Esophagus squamous epithelium (tissue), 5 donors: ENCODE measurements at places on chromosomes 1 and 21.

- H3K4me1 ChIP-seq, result peaks cover 20% of the 10 kb centered on the region
- no peaks in the 10 kb centered on the region for H3K36me3 ChIP-seq
- no peak overlapping the region for H3K4me3 ChIP-seq
- H3K27me3 ChIP-seq, result no peaks in the 10 kb centered on the region
These were observed 119.7 kb downstream of the PSMG1 start for GRCh38 chr21:39063517-39063916.

GRCh38 chr1:45355683-45356082, 15.4 kb upstream of the MUTYH start:
- H3K27me3 ChIP-seq, result no peaks in the 10 kb centered on the region
- H3K4me3 ChIP-seq, result no peak overlapping the region
- H3K4me1 ChIP-seq, result peaks cover 36% of the 10 kb centered on the region
- H3K36me3 ChIP-seq, result peaks cover 15% of the 10 kb centered on the region

- no peak for DNase-seq
- H3K4me3 ChIP-seq, result no peak overlapping the region
- no peaks in the 10 kb centered on the region for H3K27me3 ChIP-seq
- H3K36me3 ChIP-seq, result no peaks in the 10 kb centered on the region
- H3K4me1 ChIP-seq, result no peaks in the 10 kb centered on the region
These were observed 42.4 kb downstream of the DAB1 start for GRCh38 chr1:57381426-57381825.

- H3K27ac ChIP-seq, result no peak overlapping the region
- DNase-seq, result no peak
- no peaks in the 10 kb centered on the region for H3K27me3 ChIP-seq
- no peaks in the 10 kb centered on the region for H3K36me3 ChIP-seq
- no peaks in the 10 kb centered on the region for H3K4me1 ChIP-seq
- H3K4me3 ChIP-seq, result no peak overlapping the region
These were observed 16.7 kb downstream of the COL8A2 start for GRCh38 chr1:36108314-36108713.

DNA sequence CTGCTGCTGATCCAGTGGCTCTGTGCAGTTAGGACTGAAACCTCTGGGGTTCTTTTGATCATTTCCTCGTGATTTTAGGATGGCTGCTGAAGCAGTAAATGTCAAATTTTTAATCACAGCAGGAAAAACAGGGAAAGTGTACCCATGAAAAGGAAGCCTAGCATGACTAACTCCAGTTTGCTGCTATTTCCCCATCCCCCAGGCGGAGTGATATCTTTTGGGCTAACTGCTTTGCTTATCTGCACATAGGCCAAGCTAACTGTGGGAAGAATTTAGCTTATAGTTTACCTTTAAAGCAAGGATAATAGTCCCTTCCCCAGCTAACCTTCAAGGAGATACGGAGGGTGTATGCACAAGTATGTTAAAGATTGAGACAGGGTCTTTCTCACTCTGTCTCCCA, 149.8 kb upstream of the TNR start:
- H3K4me3 ChIP-seq, result no peak overlapping the region
- H3K4me1 ChIP-seq, result no peaks in the 10 kb centered on the region
- no peaks in the 10 kb centered on the region for H3K27me3 ChIP-seq

DNA sequence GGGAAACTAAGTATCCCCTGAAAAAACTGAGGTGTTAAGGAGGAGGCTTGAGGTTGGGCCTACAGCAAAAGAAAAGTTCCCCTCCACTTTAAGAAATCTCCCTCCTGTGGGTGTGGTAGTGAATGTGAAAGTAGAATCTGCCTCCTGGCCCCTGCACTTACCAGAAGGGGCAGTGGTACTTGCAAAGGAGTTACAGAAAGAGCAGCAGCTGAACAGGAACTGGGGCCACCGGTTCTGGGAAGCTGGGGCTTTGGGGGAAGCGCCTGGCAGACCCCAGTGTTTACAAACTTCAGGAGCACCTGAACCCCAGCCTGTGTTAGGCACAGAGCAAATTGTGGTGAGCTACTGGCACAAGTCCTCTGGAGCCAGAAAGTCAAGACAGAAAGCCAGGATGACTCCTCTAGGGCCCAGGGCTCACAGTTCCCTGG, 250.2 kb upstream of the FGGY start:
- no peak overlapping the region for H3K4me3 ChIP-seq
- H3K27me3 ChIP-seq, result no peaks in the 10 kb centered on the region
- no peak overlapping the region for H3K27ac ChIP-seq
- peaks cover 7% of the 10 kb centered on the region for H3K4me1 ChIP-seq
- no peak for DNase-seq

DNA sequence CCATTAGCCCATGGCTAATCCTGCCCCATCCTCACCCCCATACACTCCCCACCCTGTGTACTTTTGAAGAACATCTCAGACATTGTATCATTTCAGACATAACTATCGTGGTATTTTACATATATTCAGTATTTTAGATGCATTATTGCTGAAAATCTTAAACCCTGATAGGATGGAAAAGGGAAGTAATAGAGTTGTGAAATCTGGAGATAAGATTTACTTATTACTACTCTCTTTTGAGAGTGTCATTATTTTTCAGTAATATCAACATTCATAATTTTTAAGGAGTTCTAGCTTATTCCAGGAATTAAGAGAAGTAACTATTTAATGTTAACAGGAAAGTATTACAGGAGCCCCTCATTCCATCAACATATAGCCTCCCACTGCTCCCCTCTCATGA, 34.4 kb downstream of the ADCY10 start:
- H3K36me3 ChIP-seq, result no peaks in the 10 kb centered on the region
- no peak overlapping the region for H3K4me3 ChIP-seq
- DNase-seq, result no peak
- no peaks in the 10 kb centered on the region for H3K4me1 ChIP-seq

GRCh38 chr1:214658785-214659184, 55.8 kb downstream of the CENPF start:
- no peak overlapping the region for H3K27ac ChIP-seq
- no peak for DNase-seq
- H3K4me1 ChIP-seq, result no peaks in the 10 kb centered on the region

DNA sequence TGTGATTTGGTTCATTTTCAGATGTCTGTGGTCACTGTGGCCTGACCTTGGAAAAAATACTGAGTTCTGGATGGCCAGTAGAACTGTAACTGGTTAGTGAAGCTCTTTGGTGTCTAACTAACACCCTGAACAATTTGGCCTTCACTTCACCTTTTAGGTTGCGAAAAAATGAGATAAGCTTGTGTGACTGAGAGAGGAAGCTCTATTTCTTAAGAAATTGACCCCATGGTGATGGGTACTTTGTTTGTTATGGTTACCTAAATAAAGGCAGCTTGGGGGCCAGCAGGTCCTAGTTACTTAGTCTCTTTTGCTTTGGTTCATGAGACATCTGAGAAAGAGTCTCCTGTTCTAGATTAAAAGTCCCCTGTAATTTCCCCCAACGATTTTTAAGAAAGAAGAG, 181.6 kb downstream of the ZNF326 start:
- H3K4me1 ChIP-seq, result no peaks in the 10 kb centered on the region
- no peak for DNase-seq
- H3K27ac ChIP-seq, result no peak overlapping the region
- no peak overlapping the region for H3K4me3 ChIP-seq
- H3K27me3 ChIP-seq, result no peaks in the 10 kb centered on the region
- H3K36me3 ChIP-seq, result no peaks in the 10 kb centered on the region

DNA sequence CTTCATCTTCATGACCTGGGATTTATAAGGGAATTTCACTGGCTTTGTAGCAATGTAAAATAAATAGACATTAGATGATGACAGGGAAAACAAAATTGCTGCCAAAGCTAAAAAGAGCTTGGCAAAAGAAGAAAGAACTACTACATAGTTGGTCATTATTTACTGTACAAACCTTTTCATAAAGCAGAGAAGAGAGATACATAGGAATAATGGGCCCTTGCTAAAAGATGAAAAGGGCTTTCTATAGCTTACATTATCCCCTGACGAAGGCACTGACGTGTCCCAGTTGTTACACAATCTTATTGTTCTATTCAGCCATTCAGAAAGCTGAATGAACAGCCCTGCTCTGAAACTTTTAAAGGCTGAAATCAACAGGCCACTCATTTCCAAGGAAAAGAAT, 57.1 kb downstream of the ZC3H11B start:
- H3K4me1 ChIP-seq, result no peaks in the 10 kb centered on the region
- H3K27me3 ChIP-seq, result no peaks in the 10 kb centered on the region
- no peak for DNase-seq
- H3K4me3 ChIP-seq, result no peak overlapping the region
- no peaks in the 10 kb centered on the region for H3K36me3 ChIP-seq

GRCh38 chr1:114502080-114502479, 8.9 kb downstream of the TRIM33 start:
- H3K4me3 ChIP-seq, result no peak overlapping the region
- H3K27me3 ChIP-seq, result no peaks in the 10 kb centered on the region
- no peak overlapping the region for H3K27ac ChIP-seq
- peaks cover 44% of the 10 kb centered on the region for H3K4me1 ChIP-seq
- no peaks in the 10 kb centered on the region for H3K36me3 ChIP-seq

DNA sequence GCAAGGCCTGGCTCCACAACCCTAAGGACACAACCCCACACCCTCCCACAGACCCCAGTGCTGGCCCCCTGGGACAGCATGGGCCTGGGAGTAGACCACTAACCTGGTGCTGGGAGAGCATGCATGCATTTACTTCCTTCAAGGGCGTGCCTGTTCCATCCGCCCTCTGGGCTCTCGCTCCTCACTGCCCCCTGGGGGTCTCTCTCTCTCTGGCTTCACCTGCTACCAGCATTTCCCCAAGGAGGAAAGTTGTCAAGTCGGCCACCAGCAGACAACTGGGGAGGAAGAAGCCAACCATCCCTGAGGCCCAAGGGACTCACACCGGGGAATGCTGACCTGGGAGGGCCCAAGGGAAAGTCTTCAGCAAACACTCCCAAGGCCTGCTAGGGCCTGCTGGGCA, 6.5 kb downstream of the LRP8 start:
- H3K4me1 ChIP-seq, result peaks cover 6% of the 10 kb centered on the region
- H3K36me3 ChIP-seq, result no peaks in the 10 kb centered on the region
- no peaks in the 10 kb centered on the region for H3K27me3 ChIP-seq
- H3K27ac ChIP-seq, result no peak overlapping the region
- no peak for DNase-seq
- H3K4me3 ChIP-seq, result no peak overlapping the region

GRCh38 chr21:15444118-15444960, 285.4 kb upstream of the USP25 start:
- no peaks in the 10 kb centered on the region for H3K27me3 ChIP-seq
- peaks cover 15% of the 10 kb centered on the region for H3K4me1 ChIP-seq
- H3K4me3 ChIP-seq, result no peak overlapping the region
- DNase-seq, result no peak
- no peaks in the 10 kb centered on the region for H3K36me3 ChIP-seq
- H3K27ac ChIP-seq, result no peak overlapping the region

DNA sequence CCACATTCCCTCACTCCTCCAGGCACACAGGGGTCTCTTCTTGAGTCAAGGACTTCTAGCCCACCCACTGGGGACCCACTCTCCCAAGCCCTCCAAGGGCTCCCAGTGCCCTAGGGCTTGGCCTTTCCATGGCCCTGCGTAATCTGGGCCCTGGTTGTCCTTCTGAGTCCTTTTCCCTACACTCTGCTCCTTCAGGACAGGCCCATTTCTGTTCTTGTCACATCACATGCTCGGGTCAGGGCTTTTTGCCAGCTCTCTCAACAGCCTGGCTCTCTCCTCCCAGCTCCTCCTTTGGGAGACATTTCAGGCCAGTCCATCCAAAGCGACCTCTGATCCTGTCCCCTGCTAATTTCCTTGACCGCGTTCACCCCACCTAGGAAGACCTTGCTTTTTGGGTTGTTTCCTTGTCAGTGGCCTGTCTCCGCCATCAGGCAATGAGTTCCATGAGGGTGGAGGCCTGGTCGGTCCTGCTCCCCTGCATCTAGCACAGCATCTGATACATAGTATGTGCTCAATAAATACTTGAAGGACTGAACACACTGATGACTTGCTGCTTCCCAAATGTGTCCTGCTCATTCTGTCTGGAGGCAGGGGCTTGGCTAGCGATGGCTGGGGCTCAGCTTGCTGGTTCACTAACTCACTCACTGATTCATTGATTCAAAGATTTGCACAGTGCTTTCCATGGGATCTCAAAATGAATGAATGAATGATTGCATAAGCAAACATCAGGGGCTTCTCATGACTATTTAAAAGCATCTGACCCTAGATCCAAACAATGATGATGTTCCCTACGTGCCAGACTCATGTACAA, 44.8 kb downstream of the DHRS3 start:
- peaks cover 12% of the 10 kb centered on the region for H3K4me1 ChIP-seq
- H3K4me3 ChIP-seq, result no peak overlapping the region
- no peaks in the 10 kb centered on the region for H3K27me3 ChIP-seq
- H3K27ac ChIP-seq, result peak overlapping the region; percentile 78
- DNase-seq, result no peak

- H3K27ac ChIP-seq, result no peak overlapping the region
- H3K36me3 ChIP-seq, result no peaks in the 10 kb centered on the region
- DNase-seq, result no peak
- no peak overlapping the region for H3K4me3 ChIP-seq
These were observed 3.4 kb downstream of the LHX9 start for GRCh38 chr1:197920414-197921117.

- H3K27ac ChIP-seq, result no peak overlapping the region
- H3K4me1 ChIP-seq, result peaks cover 13% of the 10 kb centered on the region
These were observed 7.9 kb upstream of the ADGRB2 start for GRCh38 chr1:31771891-31772668.

DNA sequence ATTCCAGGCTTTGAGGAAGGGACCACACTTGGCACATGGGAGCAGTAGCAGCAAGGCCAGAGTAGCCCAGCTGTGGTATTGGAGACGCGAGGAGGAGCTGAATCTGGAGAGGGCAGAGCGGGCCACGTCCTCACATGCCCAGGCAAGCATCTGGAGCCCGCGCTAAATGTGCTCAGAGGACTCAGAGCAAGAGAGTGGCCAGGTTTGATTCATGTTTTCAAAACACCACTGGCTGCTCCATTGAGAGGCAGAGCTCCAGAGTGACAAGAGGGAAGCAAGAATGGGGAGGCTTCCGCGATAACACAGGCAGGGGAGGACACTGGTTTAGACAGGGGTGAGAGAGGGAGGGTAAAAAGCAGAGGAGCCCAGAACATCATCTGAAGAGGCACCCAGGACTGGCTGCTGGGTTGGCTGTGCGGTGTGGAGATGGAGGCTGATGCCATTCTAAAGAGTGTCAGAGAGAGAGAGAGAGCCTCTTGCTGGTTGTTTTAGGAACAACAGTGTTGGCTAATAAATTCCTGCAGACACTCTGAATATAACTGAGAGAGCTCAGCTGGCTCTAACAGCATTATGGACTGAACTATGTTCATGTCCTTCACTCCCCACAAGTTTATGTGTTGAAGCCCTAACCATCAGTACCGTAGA, 32.3 kb downstream of the RCAN1 start:
- no peaks in the 10 kb centered on the region for H3K27me3 ChIP-seq
- DNase-seq, result no peak
- peaks cover 48% of the 10 kb centered on the region for H3K4me1 ChIP-seq

GRCh38 chr1:108851567-108851966, 5.3 kb downstream of the AKNAD1 start:
- peak overlapping the region; percentile 57 for H3K27ac ChIP-seq
- H3K27me3 ChIP-seq, result no peaks in the 10 kb centered on the region
- no peaks in the 10 kb centered on the region for H3K4me1 ChIP-seq
- H3K36me3 ChIP-seq, result no peaks in the 10 kb centered on the region
- no peak for DNase-seq

GRCh38 chr1:182791281-182792179, 2.0 kb downstream of the NPL start:
- H3K4me1 ChIP-seq, result peaks cover 19% of the 10 kb centered on the region
- no peaks in the 10 kb centered on the region for H3K36me3 ChIP-seq
- H3K27me3 ChIP-seq, result no peaks in the 10 kb centered on the region
- no peak overlapping the region for H3K27ac ChIP-seq
- no peak for DNase-seq
